ENCODE measurements at places on chromosomes 13 and 19.

GRCh38 chr19:18153556-18154134, 682 bp downstream of the PIK3R2 start:
- no peak for DNase-seq

GRCh38 chr19:13665125-13665905, 99.0 kb upstream of the MRI1 start:
- no peak for DNase-seq

DNA sequence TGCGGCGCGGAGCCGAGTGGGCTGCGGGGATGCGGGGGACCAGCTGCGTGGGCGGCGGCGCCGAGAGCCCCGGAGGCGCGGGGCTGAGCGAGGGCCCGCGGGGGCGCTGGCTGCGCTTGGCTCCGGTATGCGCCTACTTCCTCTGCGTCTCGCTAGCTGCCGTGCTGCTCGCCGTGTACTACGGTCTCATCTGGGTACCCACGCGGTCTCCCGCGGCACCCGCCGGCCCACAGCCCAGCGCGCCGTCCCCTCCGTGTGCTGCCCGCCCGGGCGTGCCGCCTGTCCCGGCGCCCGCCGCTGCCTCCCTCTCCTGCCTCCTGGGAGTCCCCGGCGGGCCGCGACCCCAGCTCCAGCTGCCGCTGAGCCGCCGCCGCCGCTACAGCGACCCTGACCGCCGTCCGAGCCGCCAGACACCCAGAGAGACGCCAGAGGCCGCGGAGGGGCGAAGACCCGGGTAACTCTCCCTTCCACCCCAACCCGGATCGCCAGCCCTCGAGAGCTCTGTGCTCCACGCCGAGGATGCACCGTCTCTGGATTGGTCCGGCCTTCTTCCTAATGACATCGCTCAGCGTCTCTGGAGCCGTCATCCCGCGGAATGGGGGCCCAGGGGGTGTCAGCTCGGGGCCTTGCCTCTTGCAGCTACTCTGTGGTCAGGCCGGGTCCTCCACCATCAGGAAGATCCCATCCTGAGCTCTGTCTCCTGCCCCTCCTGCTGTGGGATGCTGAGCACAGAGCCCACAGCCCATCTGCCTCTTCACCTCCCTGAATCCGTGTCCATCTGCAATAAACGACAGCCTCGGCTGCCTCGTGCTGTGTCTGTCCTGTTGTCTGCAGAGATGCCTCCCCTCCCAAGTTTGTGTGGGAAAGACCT, 441 bp downstream of the INAFM1 start:
- no peak for DNase-seq

- DNase-seq = no peak
These were observed 20.9 kb downstream of the POU2F2 start for GRCh38 chr19:42111384-42111783.

DNA sequence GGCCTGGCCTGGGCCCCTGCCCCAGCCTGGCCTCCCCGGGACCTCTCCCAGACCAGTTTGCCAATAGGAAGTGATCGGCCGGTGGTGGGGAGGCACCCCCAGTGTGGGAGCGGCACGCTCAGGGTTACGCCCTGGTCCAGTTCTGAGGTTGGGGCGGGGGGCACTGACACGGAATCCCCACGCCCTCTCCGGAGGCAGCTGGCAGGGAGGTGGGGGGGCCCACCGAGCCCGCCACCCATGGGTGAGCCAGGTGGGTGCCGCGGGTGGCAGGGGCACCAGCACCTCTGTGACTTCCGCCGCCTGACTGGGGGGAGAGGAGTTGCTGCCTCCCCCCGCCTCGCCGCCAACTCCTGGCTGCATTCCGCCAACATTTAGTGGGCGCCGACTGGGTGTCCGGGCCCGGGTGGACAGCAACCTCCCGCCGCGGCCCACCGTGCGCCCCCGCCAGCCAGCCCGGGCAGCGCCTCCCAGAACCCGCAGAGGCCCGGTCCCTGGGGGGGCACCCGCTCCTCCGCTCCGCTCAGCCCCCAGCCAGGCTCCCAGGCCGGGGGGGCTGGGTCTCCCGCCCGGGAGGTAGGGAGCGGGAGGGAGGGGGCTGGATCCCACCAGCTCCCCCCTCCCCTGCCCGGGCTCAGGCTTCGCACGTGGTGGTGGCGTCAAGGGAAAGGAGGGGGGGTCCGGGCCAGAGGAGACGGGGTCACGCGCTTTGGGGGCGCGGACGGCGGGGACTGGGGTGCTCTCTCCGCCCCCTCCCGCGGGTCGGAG, 2.0 kb downstream of the ZBTB7A start:
- DNase-seq = no peak

- no peak for DNase-seq
These were observed 307.6 kb upstream of the NBEA start for GRCh38 chr13:34634448-34634847.

- DNase-seq = no peak
These were observed 27.3 kb downstream of the INTS6 start for GRCh38 chr13:51425410-51426042.

GRCh38 chr19:50325310-50326100, 3.7 kb downstream of the KCNC3 start:
- DNase-seq = peak; percentile 36

DNA sequence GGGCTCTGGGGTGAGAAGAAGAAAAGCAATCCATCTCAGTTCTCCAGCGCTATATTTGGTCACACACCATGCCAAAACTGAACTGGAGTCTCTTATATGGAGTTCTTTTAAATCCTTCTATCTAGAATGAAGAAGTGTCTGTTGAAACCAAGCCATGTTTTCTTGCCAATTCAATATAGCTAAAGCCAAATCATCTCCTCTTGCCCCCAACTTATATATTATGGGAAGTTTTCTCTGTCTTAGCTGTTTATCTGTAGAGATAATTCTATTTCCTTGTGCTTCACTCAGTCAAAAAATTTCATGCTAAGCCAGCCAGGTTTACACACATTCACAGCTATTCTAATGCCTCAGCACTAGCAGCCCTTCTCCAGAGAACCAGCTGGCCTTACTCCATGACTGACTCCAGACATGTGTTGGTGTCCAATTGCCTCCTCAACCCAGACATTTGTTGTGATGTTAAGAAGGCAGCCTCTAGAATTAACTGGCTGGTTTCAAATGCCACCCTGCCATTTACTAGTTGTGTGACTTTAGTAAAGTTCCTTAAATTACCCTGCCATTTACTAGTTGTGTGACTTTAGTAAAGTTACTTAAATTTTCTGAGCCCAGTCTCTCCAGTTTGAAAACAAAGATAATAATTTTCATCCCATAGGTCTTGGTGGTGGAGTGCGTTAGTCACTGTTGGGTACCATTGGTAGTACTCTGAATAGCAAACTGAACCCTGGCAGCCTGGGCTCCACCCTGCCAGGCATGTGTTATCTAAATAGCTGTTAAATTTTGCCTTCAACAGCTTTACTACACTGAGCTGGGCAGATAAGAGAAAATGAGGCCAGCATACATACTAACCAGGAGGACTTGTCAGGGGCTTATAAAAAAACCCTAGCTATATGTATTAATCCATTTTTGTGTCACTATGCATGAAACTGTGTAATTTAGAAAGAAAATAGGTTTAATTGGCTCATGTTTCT, 525.1 kb downstream of the LMO7 start:
- DNase-seq = no peak

DNA sequence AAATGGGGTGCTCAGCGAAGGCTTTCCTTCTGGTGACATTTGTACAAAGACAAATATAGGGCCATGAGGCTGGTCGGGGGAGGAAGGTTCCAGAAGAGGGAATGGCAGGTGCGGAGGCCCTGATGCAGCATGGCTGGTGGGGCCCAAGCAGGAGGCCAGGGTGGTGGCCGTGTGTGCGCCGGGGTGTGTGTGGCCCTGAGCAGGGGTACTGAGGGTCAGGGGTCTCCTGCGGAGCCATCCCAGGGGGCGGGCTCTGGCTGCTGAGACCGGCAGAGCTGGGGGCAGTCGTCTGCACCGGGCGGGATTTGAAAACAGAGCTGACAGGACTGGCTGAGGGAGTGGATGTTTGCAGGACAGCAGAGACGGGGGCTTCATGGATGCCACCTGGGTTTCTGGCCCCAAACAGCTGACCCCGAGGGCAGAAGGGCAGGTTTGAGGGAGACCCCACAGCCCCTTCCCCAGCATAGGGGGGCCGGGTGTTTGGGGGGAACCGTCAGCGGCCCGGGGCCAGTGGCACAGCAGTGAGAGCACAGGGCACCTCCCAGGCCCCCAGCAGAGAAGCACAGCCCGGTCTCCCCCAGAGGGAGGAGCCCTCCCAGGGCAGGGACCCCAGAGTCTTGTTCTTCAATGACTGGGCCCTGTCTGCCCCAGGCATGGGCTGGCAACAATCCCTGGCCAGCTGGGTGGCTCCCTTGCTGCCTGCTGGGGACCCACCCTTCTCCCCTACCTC, 11.4 kb downstream of the PIAS4 start:
- no peak for DNase-seq

DNA sequence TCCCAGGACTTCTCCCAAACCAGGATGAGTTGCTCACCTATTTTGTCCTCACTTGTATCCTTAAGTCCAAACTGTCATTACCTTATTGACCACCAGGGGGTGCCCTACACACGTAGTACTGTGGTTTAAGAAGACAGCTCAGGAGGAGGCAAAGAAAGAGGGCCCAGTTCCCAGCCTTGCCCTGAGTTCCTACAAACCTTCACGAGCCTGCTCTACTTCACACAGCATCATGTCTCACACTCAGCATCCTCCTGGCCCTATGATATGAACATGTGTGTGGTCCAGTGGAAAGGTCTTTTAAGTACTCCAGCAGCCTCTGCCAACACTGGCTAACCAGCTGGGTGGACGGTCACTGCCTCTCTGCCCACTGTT, 8.1 kb upstream of the ZNF784 start:
- DNase-seq = peak; percentile 64

GRCh38 chr13:80665792-80666333, 324.9 kb upstream of the SPRY2 start:
- DNase-seq = no peak

- DNase-seq = no peak
These were observed 18.1 kb downstream of the TSC22D1 start for GRCh38 chr13:44557986-44558385.

DNA sequence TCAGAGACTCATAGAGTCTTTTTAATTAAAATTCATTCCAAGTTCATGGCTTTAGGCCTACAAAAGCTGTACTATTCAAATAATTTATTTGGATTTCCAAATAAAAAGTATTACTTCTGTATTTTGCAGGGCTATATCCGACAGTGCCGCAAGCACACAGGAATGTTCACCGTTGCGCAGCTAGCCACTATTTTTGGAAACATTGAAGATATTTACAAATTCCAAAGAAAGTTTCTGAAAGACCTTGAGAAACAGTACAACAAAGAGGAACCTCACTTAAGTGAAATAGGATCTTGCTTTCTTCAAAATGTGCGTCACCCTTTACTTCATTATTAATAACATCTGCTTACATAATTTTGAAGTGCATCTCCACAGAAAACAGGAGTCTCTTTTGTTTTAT, 20.5 kb upstream of the C1QTNF9 start:
- no peak for DNase-seq

GRCh38 chr13:32195713-32196112, 119.5 kb downstream of the ZAR1L start:
- DNase-seq = no peak

GRCh38 chr13:110185696-110186095, 121.3 kb downstream of the COL4A1 start:
- DNase-seq = no peak

- no peak for DNase-seq
These were observed 266.8 kb upstream of the GPC6 start for GRCh38 chr13:92959790-92960189.

DNA sequence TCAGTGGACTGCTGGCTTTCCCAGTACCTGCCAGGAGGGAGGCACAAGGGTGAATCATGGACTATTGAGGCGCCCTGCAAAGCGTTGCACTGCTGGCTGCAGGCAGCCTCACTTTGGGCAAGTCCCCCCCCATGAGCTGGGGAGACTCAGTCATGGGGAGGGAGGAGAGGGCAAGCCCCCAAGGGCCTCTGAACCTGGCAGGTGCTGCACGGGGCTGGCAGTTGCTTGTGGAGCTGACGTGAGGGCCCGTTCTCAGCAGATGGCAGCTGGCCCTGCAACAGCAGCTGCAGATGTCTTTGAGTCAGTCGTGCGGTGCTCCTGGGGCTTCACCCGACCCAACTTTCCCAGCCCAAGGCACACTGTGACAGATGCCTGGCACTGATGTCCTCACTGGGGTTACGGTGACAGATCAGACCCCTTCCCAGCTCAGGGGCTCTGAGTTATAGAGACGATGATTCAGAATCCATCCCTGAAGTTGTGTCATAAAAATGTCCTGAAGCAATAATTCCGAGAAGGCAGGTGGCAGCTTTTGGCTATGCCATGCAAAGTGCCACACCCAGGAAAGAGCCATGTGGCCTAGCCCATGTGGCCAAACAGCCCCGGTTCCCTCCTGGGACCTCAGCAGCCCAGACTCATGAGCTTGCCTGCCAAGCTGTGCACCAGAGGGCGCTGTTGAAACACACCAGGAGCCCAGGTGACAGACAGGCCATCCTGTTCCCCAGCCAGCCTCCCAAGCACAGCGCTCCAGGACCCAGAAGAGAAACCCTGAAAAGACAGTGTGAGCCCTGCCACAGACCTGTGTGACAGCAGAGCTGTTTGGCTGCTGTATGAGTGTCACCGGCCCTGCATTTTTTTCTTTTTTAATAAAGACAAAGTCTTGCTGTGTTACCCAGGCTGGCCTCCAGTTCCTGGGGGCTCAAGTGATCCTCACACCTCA, 53.6 kb upstream of the LDLR start:
- DNase-seq = peak; percentile 80

GRCh38 chr13:92172191-92172590, 773.8 kb downstream of the GPC5 start:
- no peak for DNase-seq

DNA sequence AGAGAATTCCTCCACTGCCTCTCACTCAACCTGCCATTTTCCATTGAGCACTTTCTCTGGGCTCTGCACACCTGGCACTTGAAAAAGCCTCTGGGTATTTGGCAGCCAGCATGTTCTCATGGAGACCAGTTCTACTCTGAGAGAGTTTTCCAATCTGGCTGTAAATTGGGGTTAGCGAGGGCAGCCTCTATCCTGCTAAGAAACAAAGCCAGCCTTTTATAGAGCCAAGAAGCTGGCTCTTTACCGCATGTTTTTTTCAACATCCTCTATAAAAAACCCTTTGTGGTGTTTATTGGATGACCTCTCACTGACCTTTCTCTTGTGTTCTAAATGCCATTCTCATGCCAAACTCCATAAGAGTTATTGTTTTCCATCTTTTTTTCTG, 52.6 kb upstream of the RCBTB2 start:
- DNase-seq = no peak

DNA sequence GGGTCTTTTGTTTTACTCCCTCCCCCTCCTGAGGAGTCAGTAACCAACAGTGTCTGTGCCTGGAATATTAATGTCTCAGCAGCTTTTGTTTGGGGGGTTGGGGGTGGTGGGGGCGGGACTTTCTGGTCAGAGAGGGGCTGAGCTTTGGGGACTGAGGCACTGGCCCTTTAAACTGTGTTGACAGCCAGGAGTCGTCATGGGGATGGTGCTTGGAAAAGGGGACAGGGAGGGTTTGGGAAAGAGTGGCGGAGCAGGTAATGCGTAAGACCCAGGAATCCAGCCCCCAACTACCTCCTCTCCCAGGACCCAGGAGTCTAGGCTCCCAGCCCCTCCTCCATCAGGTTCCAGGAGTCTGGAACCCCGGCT, 5.2 kb downstream of the CADM4 start:
- DNase-seq = no peak

Measured in activated T-helper 1 cell treated with anti-CD3 and anti-CD28 coated beads, Interleukin-2, amount 50 U/mL, for 16 hours (primary cell).